ENCODE measurements at places on chromosomes 7 and 10. TPM values are rescaled to one million over a fixed set of nuclear protein-coding genes. Genes with fewer than 3 reads are reported as not detected.

GRCh38 chr7:30545791-30546555, 41.3 kb upstream of the GGCT start:
- no peak for DNase-seq

DNA sequence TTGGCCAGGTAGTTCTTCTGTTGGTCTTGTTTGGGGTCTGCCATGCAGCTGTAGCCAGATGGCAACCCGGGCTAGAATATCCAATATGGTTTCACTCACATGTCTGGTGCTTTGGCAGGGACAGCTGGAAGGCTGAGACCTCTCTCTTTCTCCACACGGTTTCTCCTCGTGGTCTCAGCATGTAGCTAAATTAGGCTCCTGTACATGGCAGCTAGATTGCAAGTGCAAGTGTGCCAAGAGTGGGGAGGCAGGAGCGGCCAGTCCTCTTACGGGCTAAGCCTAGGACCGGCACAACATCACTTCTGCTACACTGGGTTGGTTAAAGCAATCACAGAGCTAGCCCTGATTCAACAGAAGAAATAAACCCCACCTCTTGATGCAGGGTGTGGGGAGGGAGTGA, 9.3 kb upstream of the PDE1C start:
- DNase-seq = peak; percentile 71

TMEM130 gene
- 3.7 TPM for total RNA-seq

RNF133 gene
- 0.98 TPM for total RNA-seq

All from vagina (tissue), 2 donors.